ENCODE measurements at places on chromosomes 4 and X.

GRCh38 chrX:149274516-149275105 lies 230.5 kb downstream of the IDS start:
- DNase-seq = no peak

GRCh38 chrX:16796298-16796697 lies 10.0 kb downstream of the TXLNG start:
- no peak for DNase-seq

DNA sequence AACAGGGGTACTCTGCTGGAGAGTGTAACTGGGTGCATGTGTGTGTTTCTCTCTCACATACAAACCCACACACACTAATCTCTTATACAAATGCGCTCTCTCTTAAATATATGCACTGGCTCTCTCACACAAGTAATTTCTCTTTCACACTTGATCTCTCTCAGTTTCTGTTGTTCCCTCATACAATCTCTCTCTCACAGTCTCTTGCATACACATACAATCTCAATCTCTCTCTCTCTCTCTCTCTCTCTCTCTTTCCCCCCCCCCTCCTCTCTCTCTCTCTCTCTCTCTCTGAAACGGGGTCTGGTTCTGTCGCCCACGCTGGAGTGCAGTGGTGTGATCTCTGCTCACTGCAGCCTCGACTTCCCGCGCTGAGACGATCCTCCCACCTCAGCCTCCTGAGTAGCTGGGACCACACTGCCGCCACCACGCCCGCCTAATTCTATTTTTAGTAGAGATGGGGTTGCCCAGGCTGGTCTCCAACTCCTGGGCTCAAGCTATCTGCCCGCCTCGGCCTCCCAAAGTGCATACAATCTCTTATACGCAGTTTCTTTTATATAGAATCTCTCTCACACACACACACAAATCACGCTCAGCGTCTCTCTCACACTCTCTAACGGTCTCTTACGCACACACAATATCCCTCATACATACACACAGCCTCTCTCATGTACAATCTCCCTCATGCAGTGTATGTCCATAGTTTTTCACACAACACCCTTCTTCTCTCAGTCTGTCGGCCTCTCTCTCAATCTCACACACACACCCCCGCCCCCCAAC lies 518 bp upstream of the FAM241A start:
- DNase-seq = no peak

DNA sequence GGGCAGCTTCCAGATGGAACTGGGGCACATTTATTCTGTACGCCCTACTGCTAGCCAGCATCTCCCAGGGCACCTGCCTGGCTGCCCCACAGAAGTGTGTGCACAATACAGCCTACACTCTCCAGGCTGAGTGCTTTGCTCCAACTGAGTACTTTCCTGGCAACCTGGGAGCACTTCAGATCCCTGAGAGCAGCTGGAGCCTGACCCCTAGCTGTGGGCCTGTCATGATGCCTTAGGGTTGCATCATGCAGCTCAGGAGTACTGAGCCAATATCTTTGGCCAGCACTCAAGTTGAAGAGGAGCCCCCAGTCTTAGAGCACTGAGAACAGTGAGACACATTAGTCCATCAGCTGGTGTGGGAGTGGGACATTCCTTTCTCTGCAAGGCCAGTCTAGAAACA lies 321.9 kb downstream of the CFAP47 start:
- DNase-seq = no peak

DNA sequence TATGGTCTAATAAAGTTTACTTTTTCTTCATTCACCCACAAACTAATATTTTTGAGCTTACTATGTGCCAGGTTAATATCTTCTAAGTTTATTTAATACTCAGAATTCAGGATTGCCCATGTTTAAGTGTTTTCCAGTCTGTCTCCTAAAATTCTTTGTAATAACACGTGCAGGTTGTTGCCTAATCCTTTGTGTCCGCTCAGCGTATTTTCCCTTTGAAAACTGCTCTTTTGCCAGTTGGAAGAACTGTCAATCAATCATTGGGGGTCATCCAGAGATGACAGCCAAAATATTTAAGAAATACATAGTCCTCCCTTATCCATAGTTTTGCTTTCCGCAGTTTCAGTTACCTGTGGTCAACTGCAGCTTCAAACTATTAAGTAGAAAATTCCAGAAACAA lies 63.4 kb downstream of the LNX1 start:
- DNase-seq = no peak

GRCh38 chr4:21733894-21734630 lies 214.5 kb downstream of the KCNIP4 start:
- no peak for DNase-seq

DNA sequence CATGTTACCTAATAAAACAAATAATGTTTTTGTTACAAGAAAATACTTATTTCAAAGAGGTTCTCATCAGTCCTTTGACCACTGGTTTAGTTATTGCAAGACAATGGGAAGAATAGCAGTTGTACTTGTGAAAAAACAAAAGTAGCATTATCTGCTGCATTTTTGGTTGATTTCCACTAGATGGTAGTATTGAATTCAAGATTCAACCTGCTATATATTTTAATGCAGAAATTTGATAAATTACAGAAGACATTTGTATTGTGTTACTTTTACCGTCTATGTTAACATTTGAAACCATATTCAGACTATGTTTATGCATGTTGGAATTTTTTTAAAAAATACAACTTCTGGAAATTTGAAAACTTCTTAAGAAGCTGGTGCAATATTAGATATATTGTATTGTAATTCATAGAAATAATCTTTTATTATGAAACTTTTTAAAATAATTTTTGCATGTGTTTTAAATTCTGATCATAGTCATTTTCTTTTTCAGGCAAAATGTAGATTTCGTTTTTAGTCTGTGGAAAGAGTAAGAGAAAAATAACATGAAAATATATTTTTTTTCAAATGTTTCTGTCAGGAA lies 56.4 kb downstream of the SPCS3 start:
- no peak for DNase-seq

- no peak for DNase-seq
Measured at GRCh38 chrX:9749146-9749692, 16.4 kb downstream of the GPR143 start.
